ENCODE measurements at places on chromosomes 6 and 20. TPM values are rescaled to one million over a fixed set of nuclear protein-coding genes. Genes with fewer than 3 reads are reported as not detected.

DNA sequence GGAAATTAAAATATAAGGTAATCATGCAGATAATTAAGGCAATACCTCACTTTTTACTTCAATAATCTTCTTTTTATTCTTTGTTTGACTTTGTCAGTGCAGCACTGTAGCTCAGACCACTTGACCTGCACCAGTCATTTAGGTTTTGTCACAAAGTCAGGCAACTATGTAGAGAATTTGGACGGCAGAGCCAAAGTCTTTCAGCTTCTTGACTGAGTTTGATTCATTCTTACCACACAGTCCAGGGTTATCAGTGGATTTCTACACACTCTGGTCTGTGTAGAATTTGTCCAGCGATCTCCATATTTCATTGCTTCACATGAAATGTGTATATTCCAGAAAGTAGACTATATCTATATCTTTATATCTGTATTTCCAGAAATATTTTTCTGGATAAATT, 107.3 kb downstream of the TFAP2B start:
- DNase-seq = no peak

The ALDH8A1 gene
- 1.0 TPM for total RNA-seq

DNA sequence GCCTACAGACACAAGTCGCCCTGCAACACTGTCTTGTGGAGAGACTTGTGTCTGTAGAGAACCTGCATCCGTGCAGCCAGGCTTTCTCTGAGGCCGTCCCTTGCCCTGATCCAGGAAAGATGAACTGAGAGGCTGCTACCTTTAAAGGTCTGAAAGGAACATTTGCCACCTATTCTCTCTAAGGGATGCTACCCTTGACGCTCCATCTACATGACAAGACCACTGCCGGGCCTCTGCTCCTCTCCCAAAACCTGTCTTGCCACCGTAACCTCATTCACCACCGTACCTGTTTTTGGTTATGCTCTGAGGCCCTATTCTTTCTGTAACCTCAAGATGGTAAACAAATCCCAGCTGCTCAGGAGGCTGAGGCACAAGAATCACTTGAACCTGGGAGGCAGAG, 73.9 kb downstream of the FOXF2 start:
- no peak for DNase-seq

- DNase-seq = no peak
Observed at GRCh38 chr6:143279385-143279784, 171.1 kb downstream of the ADAT2 start.

DNA sequence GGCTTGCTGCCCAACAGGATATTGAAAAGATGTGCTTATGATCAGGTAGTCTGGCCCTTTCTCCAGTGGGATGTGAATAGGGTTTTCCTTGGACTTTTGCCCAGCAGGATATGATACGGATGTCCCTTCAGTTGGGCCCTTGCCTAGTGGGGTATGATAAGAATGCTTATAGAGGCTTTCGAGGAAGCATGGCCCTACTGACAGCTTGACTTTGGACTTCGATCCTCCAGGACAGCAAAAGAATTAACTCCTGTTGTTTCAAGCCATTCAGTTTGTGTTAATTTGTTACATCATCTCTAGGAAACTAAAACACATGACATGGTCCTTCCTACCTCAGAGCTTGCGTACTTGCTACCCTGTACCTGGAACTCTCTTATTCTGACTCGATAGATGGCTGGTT, 9.7 kb upstream of the ZNF334 start:
- no peak for DNase-seq

DNA sequence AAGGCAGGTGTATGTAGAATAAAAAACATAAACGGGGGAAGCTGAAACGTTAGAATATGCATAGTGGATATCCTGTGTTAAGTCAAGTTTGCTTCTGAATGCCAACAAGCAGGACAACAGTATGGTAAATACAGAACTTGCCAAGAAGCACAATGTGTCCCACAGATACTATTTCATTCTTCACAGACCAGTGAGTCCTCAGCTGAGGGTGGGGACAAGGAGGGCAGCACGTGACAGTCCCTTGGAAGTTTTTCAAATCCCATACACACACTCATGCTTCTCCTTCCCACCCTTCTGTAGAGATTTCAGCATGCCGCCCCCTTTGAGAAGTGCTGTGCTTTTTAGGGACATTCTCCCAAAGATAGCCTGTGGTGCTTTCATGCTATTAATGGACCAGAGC, 268.5 kb upstream of the ECI2 start:
- DNase-seq = no peak

GRCh38 chr6:87498048-87498447, 25.3 kb downstream of the SLC35A1 start:
- DNase-seq = no peak

The FRMD1 gene
- total RNA-seq = 0.14 TPM

GRCh38 chr6:25061289-25061936, 125.7 kb upstream of the RIPOR2 start:
- no peak for DNase-seq

- peak; percentile 92 for DNase-seq
Observed at GRCh38 chr6:139597771-139598755, 223.6 kb upstream of the CITED2 start.

The POPDC3 gene
- not detected for total RNA-seq

- DNase-seq = no peak
Observed at GRCh38 chr6:19925533-19925932, 88.4 kb downstream of the ID4 start.

DNA sequence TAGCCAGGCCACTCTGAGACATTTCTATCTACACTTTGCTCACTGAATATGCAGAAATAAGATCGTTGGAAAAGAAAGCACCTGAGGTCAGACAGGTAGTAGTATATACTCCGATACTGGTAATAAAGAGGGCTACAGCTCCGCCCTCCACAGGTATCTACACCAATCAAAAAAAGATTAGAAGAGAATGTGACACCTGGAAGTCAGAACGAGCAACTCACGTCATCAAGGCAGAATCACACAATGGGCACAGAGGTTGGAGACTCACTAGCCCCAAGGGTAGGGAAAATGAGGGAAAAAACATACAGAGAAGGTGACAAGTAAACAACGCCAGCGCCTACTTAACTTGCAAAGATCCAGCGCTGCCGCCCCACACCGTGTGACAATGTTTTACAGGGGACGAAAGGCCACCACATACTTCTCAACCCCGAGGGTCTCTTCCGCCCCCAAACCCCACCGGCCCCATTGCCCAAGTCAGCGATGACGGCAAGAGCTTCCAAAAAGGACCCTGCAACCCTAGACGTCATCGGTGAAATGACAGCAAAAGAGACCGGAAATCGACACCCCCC, 653 bp downstream of the LMBRD1 start:
- no peak for DNase-seq

The BPIFB4 gene
- not detected for total RNA-seq

GRCh38 chr6:132752255-132752654, 5.4 kb downstream of the VNN2 start:
- DNase-seq = no peak

The ABHD16B gene
- total RNA-seq = not detected

GRCh38 chr6:90460051-90460450, 126.8 kb downstream of the MAP3K7 start:
- no peak for DNase-seq

DNA sequence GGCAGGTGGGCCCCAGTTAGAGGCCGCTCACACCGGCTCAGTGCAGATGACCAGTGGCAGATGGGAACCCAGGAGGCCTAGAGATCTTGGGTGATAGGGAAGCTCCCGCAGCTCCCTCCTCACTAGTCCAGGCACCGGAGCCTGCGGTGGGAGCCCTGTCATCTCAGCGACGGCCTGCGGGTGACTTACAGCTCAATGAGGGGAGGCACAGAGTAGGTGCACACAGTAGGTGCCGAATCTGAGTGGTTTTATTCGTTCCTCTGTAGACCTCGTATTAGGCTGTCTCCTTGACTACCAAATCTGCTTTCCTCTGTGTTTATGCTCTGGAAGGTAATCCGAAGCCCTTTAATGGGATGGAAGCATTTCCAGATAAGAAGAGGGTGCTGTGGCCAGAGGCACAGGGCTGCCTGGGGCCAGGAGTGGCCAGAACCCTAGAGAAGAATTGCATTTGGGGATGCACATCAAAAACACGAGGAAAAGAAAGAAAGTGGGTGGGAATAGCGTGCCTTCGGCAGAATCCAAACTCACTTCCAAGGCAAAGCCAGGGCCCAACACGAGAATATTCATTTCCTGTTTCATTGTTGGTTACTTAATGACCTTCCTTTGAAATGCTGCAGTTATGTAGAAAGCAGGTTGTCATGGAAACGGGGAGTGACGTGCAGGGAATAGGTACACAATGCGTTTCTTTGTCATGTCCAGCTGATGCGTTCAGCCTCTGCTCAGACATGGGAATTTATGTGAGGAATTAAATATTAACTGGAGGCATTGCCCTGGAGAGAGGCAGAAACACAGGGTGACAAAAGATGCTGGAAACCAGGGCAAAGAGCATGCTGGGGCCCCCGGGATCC, 24.7 kb downstream of the MYT1 start:
- no peak for DNase-seq

The TAGAP gene
- total RNA-seq = 2.5 TPM

- no peak for DNase-seq
Observed at GRCh38 chr6:15876406-15876805, 213.6 kb upstream of the DTNBP1 start.

The RNF182 gene
- total RNA-seq = 0.24 TPM

The BLTP3A gene
- 8.0 TPM for total RNA-seq

- no peak for DNase-seq
Observed at GRCh38 chr6:143839196-143839595, 3.9 kb upstream of the LTV1 start.

The TNFRSF21 gene
- 4.0 TPM for total RNA-seq

- DNase-seq = no peak
Observed at GRCh38 chr20:3847429-3847940, 851 bp downstream of the MAVS start.

The ERVFRD-1 gene
- total RNA-seq = 0.14 TPM

- no peak for DNase-seq
Observed at GRCh38 chr20:4435671-4436455, 285.8 kb upstream of the PRND start.

The SLC44A4 gene
- total RNA-seq = 0.33 TPM

DNA sequence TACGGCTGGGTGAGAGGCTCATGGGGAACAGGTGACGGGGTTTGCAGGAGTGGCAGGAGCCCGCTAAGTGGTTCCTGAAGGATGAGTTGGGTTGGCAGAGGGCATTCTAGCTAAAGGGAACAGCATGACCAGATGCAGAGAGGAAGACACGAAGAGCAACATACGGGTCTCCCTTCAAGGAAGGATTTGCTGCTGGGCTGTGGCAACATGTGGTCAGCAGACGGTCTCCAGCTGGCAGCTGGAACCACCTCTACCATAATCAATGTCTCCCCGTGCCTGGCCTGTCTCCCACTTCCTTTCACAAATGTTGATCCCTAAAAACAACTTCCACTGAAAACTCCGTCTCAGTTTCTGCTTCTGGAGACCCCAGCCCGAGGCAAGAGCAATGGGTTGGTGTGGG, 80.6 kb upstream of the SULF2 start:
- DNase-seq = peak; percentile 19

- no peak for DNase-seq
Observed at GRCh38 chr6:52510213-52510562, 66.7 kb downstream of the TRAM2 start.

The KCNK5 gene
- 2.1 TPM for total RNA-seq

DNA sequence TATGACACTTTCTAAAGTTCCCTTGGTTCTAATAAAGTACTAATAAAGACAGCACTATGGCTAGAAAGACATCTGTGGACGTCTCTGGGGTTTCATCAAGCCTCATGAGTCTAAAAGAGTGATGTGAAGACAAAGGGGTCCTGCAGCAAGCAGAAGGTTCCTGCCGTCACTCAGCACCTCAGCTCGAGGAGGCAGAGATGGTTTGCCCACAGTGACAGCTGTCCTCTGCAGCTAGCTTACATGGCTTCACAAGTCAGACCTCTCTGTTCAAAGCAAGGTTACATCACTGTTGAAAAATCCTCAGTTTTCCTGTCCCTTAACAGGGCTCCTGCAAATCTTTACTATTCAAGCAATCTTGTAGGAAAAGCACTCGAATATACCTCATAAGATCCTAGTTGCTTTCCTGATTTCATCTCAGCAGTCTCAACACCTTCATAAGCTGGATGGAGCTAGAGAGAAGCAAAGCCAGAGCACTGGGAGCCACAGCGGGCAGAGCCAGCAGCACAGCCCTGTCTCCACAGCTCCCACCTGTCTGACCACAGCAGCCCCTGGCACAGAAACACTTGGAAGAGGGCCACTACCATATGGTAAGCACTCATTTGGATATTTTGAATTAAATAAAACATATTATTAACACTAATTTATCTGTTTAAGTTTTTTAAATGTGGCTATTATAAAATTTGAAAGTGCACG, 202.3 kb downstream of the GMDS start:
- no peak for DNase-seq

- DNase-seq = no peak
Observed at GRCh38 chr6:14382678-14383236, 265.2 kb downstream of the CD83 start.

The ASIP gene
- total RNA-seq = not detected

The SMLR1 gene
- not detected for total RNA-seq

GRCh38 chr6:15077961-15078360, 167.9 kb upstream of the JARID2 start:
- DNase-seq = no peak

DNA sequence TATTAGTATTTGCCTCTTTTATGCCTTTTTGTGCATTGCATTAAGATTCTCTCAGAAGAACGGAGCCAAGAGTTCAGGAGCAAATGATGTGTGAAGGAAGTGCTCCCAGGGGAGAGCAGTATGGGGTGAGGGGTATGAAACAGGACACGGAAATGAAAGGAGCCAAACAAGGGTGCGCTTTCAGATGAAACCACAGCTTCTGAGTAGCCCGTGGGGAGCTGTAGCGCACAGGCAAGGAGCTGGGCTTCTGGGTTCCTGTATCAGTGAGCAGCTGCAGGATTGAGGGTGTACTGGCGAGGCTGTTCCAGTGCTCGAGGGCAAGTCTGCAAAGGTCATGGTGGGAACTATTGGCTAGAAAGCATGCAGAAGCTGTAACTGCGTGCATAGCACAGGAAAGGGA, 25.4 kb downstream of the ANKEF1 start:
- no peak for DNase-seq

The ZNF334 gene
- total RNA-seq = 1.1 TPM

The PSORS1C2 gene
- not detected for total RNA-seq

DNA sequence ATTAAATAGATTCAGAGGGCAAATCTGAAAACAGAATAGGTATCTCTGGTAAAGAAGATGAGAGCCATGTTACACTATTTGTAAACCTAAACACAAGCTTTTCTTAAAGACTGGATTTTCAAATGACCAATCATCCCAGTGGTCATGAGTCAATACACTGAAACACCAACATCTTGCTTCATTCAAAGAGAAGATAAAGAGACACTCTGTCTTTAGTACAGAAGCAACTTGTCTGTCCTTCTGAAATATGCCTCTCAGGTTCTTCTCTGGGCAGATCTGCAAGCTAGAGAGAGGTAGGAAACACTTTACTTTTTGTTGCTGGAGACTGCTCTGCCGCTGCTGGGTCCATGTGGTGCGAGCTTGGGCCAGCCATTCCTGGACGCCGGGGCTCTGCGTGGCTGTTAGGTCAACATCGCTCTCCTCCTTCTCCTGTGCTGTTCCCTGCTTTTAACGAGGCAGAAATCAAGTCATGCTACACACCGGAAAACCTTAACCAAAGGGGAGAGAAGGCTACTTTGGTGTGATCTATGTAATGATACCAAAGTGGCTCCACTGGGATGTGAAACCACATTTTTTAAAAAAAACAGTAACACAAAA, 368.2 kb downstream of the SYNE1 start:
- no peak for DNase-seq

GRCh38 chr6:138328210-138328609, 49.5 kb upstream of the SMIM28 start:
- no peak for DNase-seq

The SS18L1 gene
- 9.7 TPM for total RNA-seq

GRCh38 chr6:109790131-109790530, 99.0 kb downstream of the FIG4 start:
- no peak for DNase-seq

- DNase-seq = no peak
Observed at GRCh38 chr6:156280065-156280464, 497.1 kb upstream of the ARID1B start.

The NKAPL gene
- total RNA-seq = 2.7 TPM

The NINL gene
- 7.4 TPM for total RNA-seq

Measured in posterior vena cava (tissue), 2 donors.